Hindlimb muscle (tissue), 1 donor: ENCODE measurements at places on chromosomes 6 and 20.
A peak's percentile ranks its signal among the peaks of the same experiment; 100 is the strongest.

DNA sequence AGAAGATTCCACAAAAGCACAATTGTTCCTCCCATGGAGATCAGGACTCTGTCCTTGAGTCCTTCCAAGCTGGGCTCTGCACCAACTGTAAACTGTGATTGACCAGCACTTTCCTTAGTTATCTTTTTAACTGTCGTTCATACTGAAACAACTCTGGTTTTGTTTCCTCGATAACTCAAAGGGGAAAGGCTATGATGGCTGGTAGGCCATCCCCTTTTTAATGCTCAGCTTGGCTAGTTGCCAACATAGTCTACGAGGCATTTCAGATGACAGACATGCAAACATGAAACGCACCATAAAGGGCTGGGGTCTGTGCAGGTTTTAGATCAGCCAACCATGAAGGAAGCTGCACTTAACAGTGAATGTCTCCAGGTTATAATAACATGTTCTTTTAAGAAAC, 497.1 kb upstream of the ARID1B start:
- DNase-seq = no peak

GRCh38 chr6:36095497-36096391, 34.6 kb upstream of the MAPK13 start:
- no peak for DNase-seq

DNA sequence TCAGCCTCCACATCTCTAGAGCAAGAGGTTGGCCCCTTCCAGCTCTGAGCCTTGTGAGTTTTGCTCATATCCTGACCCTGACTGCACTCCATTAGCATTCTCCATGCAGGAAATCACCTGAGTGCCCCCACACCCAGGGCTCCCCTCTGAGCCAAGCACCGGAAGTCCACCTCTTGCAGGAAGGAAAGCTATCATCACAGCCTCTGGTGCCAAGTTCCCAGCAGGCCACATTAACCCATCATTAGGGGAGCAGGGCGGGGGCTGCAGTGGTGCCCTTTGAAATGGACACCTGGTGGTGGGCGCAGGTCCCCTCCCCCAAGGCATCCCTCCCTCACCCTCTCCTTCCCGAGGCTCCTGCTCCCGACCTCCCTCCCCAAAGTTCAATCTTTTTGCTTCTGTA, 16.1 kb downstream of the GRM4 start:
- no peak for DNase-seq

DNA sequence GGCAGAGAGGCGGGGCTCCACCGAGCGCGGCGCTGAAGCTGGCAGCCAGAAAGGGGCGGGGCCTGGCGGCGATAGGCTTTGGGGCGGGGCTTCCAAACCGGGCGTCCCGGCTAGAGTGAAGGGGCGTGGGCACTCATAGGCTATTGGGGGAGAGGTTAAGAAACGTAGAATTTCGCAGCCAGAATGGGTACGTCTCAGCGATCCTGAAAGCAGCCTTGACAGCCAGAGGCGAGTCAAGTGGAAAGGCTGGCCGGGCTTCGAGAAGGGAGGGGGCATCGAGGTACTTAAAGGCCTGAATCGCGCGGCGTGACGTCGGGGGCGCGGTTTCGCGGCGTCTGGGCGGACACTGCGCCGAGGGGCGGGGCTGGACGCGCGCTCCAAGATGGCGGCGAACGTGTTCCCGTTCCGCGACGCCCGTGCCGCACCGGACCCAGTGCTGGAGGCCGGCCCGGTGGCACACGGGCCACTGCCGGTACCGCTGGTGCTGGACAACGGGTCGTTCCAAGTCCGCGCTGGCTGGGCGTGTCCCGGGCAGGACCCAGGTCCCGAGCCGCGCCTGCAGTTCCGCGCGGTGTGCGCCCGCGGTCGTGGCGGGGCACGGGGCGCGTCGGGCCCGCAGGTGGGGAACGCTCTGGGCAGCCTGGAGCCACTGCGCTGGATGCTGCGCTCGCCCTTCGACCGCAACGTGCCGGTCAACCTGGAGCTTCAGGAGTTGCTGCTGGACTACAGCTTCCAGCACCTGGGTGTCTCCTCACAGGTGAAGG, at the start of gene ACTR5:
ACTR5 (plus strand) TSS at position 364 of the 764 bp plus-strand sequence; CDS start at position 383, 19 bp downstream.
- peak; percentile 93 for DNase-seq

DNA sequence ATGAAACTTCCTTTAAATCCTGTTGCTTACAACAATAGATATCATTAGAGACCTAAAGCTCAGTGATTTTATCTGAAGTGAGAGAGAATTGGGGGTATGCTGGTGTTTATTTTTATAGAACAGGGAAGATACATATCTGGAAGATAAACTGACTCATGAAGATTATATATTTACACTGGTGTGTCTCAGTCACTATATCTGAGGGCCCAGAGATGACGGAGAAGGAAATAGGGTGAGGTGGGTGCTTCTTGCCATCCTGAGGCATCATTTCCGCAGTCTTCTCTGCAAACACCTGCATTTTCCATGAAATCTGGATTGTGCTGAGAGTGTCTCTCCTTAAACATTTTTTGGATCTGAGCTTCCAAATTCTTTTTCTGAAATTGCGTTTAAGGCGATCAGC, 5.9 kb upstream of the PLCB1 start:
- no peak for DNase-seq

GRCh38 chr6:50842446-50842845, 23.8 kb downstream of the TFAP2B start:
- DNase-seq = no peak

GRCh38 chr6:35359346-35359743, 17.0 kb downstream of the PPARD start:
- DNase-seq = no peak

DNA sequence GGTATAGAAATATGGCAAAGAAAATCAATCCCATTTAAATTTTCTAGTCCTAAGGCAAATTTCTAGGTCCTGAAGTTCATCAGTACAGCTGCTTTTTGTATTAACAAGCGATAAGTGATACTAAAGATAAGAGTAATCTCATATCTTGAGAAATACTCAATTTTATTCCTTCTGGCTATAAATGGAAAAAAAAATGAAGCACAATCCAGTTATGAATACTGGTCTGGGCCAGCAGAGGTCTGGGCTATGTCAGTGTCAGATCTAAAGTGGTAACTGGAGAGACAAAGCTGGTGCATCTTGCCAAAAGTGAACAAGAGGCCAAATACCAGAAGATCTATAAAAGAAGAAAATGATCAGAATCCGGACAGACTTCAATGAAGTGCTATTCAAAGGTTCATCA, 126.4 kb downstream of the FUT9 start:
- DNase-seq = no peak

DNA sequence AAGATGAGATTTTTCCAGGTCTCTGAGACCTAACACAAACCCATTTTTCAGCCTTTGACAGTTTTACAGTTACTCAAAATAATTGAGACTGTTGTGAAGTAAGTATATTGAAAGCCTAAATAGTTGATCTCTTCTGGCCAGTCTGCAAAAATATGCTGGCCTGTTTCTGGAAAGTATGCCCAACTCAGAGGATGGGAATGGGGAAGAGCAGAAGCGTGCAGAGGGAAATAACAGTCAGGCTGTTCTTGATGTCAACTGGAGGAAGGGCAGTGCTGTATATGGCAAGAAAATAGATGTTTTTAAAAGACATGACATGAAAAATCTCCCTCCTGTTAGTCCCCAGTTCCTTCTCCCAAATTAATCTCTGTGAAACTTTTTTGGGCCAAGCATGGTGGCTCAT, 3.8 kb downstream of the GID8 start:
- no peak for DNase-seq

- DNase-seq = no peak
Observed at GRCh38 chr6:144809120-144809519, 524.0 kb downstream of the UTRN start.
